ENCODE measurements at places on chromosomes 1 and 21.
A peak's percentile ranks its signal among the peaks of the same experiment; 100 is the strongest.

DNA sequence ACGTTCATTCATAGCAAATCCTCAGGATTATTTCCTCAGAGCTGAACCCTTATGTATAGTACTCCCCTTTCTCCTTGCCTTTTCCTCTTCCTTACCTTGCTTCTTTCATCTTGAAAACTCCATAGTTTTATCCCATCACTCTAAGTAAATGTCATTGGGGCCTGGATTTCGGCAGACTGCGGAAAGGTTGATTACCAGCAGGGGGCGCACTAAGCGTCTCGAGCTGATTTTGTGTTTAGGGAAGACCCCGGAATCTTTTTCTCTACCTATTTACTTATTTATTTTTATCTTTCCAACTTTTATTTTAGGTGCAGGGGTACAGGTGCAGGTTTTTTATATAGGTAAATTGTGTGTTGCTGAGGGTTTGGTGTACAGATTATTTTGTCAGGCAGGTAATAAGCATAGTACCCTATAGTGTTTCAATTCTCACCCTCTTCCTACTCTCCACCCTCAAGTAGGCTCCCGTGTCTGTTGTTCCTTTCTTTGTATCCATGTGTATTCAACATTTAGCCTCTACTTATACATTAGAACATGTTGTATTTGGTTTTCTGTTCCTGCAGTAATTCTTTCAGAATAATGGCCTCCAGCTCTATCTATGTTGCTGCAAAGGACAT lies 11.4 kb upstream of the MTARC1 start:
- peak; percentile 58 for DNase-seq

DNA sequence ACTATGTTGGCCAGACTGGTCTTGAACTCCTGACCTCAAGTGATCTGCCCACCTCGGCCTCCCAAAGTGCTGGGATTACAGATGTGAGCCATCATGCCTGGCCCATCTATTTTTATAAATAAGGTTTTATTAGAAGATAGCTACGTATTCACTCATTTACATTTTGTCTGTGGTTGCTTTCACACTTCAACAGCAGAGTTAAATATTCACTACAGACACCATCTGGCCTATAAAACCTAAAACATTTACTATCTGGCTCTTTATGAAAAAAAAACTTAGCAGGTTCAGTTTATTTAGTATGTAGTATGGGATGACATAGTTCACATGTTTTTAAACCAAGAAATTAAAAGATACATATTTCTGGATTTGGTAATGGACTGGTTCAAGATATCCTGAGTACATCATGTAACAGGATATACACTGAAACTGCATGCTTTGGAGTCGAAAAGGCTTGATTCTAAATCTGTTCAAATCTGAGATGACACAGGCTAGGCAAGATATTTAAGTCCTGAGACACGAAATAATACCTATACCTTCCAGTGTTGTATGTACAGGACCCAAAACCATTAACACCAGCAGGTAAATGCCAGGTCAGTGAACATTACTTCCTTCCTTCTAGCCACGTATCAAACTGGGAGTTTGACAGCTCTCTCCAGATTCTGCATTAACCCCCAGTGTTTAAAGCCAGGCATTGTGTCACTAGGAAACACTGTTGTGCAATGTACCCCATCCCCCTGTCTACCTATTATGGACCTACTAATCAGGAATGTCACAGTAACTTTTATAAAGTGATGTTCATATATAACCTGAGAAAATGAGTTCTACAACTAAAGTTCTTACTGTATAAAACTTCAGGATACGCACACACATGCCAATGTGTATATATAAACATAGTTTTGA lies 54.3 kb upstream of the SDC3 start:
- DNase-seq, result no peak

DNA sequence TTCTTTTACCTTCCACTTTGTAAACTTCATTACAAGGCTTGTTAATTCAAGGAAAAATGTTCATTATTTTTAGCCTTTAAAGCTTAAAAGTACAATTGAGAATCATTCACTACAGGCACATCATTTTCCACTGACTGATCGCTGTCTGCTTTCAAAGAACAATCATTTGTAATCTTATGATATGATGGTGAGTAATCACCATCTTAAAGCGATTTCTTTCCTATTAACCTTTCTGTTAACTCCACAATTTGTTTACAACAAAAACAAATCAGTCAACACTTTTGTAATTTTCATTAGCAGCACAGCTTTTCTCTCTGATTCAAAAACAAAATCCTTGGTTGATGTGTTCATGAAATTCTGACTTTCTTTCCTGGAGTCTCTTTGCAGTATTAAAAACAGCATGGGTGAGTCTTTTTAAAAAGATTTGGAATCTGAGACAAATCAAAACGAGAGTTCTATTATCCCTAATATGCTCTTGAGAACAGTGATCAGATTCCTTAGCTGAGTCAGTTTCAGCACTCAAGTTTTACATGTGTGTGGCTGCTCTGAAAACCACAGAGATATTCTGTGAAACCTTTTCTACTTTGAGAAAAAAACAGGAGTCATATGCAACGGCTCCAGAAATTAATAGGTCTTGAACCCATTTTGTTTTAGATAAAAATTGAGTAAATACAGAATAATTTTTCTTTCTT lies 145.8 kb upstream of the TMPRSS15 start:
- DNase-seq, result no peak

DNA sequence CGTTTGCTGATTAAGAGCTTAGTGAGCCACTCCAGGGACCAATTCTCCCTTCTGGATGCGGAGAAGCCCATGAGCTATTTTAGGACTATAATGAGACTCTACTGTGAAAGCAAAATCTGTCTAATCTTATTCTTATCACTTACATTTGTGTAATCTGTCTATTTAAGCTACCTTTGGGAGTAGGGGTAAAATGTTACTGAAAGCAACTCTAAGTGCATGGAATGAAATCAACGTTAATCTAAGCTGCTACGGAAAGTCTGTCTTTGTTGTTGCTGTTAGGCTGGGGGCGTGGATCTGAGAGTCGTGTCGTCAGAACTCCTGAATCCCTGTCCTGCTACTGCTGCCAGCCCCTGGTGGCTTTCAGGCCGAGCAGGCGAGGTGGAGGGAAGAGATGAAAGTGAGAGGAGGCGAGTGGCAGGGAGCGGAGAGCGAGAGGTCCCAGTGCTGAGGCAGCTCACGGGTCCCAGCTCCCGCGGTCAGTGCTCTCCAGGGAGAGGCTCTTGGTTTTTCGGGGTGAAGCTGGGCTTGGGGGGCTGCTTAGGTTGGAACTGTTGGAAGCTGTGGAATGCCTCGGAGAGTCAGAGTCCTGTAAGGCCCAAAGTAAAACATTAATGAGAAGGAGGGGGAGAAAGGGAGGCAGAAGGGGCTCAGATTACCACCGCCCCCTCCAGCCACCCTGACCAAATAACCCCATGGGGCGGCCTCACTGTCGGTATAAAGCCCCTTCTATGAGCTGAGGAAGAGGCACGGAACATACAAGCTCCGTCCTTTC lies 53.9 kb downstream of the COQ8A start:
- no peak for DNase-seq

DNA sequence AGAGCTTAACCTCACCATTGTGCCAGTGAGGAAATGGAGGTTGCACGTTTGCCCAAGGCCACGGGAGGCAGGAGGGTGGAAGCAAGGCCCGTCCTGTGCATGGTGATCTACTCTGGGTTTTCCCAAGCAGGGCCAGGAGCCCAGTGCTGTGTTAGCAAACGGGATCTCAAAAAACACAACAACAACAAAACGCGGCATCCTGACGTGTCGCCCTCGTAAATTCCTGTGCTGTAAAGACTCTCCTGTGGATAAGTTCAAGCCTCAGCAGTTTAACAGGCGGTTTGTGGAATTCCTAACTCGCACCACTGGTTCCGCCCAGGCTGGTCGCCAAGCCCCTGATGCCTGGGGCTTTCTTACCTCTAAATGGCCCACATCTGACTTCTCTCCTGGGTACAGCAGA lies 39.1 kb downstream of the TFF3 start:
- DNase-seq, result no peak

- DNase-seq, result peak; percentile 92
Observed at GRCh38 chr1:113783254-113784103, 24.2 kb upstream of the PHTF1 start.

DNA sequence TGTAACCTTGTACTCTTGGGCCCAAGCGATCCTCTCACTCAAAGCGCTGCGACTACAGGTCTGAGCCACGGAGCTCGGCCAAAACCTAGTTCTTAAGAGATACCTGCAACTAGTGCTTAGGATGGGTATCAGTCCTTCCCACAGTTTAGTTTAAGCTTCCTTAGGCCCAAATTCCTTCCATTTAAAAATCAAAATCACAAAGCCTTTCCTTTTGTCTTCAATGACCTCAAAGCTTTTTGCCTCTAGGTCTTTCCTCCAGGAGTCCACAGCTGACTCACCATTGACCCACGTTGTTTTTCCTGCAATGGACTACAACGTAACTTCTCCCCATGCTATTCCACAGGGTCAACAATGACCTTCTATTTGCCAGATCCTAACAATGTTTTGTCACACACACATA lies 64.0 kb downstream of the APP start:
- DNase-seq, result no peak

DNA sequence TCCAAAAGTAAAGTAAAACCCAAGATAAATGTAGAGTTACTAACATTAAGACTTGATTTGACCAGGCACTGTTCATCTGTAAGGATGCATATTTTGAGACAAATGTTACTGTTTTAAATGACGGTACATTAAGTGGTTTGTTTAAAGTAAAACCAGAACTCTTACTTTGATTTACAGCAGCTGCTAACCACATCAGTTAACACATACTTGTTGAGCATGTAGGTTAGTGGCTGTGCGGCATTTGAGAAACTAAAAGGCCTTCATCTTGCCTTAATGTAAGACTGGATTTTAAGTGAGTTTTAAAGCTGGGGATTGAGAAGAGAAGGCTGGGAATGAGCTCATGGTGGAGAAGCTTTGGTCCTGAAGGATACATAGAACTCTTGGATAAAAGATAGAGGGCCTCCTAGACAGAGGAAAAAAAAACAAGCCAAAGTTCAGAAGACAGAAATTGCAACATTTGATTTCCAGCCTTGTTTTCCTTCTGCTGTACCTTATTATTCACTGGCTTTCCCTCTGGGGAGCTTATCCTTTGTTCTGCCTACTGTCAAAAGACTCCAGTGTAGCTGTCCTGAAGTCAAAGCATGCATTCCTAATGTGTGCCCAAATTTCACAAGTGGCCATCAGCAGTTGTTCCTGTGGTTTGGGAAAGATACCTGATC lies 66.6 kb downstream of the MTR start:
- DNase-seq, result no peak

GRCh38 chr1:196049407-196049806 lies 558.8 kb downstream of the KCNT2 start:
- DNase-seq, result no peak

GRCh38 chr1:11461531-11462137 lies 17.3 kb upstream of the DISP3 start:
- DNase-seq, result no peak

DNA sequence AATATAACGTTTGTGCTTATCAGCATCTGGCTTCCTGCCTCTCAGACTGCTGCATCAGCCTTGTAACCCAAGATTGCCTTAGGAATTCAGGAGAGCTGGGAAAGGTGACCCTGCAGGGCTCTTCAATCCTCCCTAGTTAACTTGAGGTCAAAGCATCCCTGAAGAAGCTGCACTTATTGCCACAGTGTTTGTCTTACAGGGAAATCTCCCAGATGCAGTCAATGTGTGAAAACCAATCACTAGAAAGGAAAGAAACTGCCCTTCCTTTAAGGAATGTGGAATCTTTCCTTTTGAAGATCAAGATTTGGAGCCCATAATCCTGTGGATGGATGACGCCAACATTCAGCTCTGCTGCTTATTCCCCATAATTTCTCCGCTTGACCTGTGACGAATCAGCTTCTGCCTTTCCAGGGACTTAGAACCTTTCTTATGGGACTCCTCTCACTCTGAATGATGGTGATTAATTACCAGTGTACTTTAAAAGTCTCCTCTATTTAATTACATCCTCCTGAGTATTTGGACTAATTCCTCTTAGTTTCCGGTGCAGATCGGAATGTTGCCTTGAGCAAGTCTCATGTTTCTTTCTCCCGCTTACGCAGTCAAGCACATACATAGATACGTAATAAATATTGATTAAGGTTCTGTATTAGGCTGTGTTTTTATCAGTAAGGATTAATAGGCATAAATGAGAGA lies 14.4 kb downstream of the ADAMTS5 start:
- no peak for DNase-seq

DNA sequence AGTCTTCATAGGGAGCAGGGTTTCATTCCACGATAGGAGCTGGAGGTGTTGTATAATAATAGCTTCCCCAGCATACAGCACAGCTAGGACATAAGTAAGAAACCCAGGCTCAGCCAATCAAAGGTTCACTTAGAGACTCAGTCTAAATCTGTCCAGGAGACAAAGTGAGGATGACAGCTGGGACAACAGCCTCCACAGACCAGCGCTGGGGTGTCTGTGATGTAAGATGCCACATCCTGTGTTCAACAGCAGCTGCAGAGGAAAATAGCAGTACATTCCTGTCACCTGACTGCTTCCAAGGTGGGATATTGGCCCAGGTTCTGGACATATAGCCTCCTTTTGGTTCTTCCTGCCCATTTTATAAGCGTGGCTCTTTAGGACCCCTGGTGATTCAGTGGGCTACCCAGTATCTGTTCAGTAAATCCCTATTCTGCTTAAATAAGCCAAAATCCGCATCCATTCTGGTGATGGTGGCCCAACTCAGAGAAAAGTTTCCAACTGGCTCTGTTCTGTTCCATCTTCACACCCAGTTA lies 176.8 kb upstream of the SYT6 start:
- peak; percentile 9 for DNase-seq

DNA sequence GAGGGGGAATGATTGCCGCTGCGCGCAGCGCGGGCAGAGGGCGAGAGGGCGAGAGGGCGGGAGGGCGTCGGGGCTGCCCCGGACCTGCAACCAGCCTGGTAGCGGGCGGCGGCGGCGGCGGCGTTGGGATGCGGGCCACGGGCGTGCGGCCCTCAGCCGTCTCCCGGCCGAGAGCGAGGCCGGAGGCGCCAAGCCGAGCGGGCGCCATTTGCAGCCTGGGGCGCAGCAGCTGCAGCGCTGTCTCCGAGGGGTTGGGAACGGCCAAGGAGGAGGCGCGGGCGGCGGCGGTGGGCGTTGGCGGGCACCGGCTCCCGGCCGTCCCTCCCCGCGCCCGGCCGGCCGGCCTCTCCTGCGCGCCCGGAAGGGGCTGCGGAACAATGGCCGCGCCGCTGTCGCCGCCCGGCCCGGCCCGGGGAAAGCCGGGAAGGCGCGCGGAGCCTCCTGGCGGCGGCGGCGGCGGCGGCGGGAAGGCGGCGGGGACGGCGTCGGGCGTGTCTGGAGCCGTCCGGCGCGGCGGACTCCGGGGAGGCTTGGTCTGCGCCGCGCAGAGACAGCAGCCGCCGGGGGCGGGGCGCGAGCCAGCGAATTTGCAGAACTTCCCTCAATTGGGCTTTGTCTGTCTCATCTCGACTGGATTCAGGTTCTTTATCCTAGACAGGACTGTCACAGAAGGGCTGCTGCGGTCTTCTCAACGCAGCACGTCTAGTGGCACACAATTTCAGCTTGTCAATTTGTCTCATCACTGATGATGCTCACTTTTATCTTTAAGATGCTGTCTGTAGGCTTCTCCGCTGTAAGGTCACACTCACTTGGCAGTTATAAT lies 35.7 kb downstream of the ZBTB8B start:
- peak; percentile 87 for DNase-seq

- DNase-seq, result no peak
Observed at GRCh38 chr1:75937034-75937433, 4.8 kb upstream of the ASB17 start.

GRCh38 chr1:42936309-42937078 lies 22.2 kb downstream of the SLC2A1 start:
- DNase-seq, result peak; percentile 95

- DNase-seq, result no peak
Observed at GRCh38 chr1:40423264-40423642, 27.0 kb upstream of the ZFP69B start.
